Renal cortical epithelial cell (primary cell): ENCODE measurements at places on chromosomes 13 and 19. TPM values are rescaled to one million over a fixed set of nuclear protein-coding genes. Genes with fewer than 3 reads are reported as not detected.

TBXA2R gene
- 0.50 TPM in 1 of 2 replicates, not detected in the other for total RNA-seq

DNA sequence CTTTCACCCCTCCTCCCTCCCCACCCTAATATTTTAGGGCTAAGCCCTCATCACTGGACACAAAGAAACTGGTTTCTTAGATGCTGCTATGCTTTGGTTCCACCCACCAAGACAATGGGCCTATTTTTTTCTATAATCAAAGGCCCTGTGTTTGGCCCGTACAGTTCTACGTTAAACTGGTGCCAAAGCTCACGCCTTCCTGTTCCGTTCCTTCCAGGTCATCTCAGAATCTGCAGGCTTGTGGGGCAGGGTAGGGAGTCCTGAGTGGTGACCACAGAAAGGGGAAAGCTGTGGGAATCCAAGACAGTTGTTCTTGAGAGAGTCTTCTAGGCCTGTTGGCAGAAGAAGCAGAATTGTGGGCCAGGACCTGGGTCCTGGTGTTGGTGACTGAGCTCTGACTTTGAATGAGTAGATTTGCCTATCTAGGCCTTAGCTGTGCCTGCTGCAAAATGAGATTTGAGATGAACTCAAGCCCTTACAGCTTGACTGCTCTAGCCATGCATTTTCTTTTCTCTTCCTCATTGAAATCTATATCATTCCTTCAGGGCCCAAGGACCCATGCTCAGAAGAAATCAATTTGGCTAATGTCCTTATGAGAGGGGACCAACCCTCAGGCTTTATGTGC, 19.1 kb upstream of the CXCL17 start:
- no peak for DNase-seq

DNA sequence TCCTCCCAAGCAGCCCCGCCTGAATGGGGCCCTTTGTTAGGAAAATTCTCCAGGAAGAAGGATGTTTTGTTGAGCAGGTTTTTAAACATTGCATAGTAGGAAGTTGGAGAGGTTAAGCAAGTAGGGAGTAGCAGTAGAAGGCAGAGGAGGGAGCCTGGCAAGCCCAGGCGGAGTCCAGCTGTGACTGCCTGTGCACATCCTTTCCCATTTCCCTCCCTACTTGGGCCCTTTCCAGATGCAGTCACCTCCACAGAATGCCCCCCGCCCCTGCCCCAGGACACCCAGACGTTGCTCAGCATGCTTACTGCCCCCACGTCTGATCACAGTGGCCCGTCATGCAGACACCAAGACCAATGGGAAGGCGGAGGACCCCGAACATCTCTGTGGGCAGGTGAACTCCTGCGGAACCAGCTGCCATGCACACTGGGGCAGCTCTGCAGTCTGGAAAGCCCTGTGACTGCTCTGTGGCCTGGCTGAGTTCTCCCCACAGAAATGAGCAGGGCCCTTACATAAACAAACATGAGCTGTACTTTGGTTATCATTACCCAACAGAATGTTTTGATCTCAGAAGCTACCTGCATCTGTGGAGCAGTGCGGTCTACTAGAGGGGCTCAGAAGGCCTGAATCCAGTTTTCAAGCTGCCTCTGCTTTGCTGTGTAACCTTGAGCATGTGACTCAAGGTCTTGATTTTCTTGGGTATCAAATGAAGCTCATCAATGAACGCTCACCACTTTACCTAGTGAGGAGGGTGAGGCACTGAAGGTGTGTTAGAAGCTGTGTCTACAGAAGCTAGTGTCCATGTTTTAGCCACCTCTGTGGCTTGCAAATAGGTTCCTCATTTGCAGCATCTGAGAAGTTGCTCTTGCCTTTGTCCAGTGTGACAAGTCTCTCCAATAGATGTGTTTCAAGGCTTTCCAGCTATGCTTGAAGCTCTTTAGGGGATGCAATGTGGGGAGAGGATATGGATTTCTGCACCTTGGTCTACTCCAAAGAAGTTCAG, 84.2 kb downstream of the TNFRSF19 start:
- DNase-seq, result peak; percentile 27

DNA sequence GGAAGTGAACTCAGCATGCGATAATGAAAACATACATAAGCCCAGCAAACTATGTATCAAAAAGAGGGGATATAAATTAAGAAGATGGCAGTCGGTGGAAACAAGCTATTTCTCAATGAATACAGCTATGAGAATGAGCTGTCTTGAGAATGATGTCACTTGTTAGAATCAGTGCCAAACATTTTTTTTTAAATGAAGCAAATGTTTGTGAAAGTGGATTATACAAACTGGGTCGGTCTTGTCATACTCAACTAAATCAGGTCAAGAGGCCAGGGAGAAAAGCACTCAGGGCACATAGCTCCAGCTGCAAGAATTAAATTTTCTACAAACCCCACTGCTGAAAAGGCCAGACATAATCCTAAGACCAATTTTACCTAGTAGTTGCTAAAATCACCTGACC, 1048.4 kb downstream of the SLITRK1 start:
- peak; percentile 1 for DNase-seq

DNA sequence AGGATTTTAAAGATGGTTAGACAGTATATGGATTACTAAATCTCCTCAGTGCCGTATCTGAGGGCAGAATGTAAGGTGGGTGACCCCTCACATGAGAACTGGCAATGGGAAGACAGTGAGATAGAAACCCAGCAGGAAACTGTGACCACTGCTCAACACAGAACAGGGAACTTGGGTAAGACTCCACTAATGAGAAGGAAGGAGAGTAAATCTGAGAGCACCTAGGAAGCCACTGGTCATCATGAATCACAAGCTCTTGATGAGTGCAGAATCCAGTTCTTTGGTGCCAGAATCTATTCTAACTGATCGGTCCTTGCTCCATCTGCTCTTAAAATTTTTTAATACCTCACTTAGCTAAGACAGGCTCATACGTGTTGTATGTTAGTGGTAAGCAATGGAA, 261.8 kb downstream of the KLF12 start:
- no peak for DNase-seq

- DNase-seq, result no peak
These were observed 138.0 kb downstream of the ENOX1 start for GRCh38 chr13:43648733-43649132.
